Amygdala (tissue), 56 donors: ENCODE measurements at places on chromosomes 2 and 18.

DNA sequence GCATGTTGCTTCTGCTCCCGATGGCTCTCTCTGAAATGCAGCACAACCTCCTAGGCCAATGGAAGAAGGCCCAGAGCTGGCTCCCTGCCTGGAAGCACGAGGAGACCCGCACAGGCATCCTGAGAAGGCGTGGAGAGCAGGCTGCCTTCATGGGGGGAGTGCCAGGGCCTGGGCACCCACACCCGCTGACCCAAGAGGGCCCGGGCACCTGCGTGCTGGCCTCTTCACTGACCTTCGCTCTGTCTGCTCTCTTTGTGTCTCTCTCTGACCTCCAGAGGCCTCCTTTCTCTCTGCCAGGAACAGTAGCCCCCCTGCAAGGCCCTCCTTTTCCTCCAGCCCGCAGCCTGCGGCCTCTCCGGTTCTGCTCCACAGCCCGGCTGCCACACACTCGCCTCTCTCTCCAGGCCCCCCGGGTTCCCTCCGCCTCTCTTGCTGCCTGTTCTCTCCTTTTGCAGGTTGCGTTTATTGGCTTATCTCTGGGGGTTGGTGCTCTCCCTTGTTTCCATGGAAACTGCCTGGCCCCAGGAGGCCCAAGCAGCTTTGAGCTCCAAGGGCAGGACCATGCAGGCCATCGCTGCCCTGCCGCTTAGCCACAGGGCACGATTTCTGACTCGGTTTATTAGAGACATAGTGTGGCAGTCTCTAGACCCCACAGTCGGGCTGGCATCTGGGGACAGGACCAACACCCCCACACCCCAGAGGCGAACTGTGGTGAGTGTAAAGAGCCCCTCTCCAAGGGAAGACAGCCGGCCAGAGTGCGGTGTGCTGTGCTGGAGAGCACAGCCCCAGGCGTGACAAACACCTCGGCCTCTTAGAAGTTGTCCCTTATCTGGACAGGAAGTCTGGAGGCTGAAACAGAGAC, 1.7 kb downstream of the MZT2B start:
- DNase-seq, result peak; percentile 20

- no peak for DNase-seq
Measured at GRCh38 chr2:207491956-207492355, 37.8 kb upstream of the CREB1 start.

DNA sequence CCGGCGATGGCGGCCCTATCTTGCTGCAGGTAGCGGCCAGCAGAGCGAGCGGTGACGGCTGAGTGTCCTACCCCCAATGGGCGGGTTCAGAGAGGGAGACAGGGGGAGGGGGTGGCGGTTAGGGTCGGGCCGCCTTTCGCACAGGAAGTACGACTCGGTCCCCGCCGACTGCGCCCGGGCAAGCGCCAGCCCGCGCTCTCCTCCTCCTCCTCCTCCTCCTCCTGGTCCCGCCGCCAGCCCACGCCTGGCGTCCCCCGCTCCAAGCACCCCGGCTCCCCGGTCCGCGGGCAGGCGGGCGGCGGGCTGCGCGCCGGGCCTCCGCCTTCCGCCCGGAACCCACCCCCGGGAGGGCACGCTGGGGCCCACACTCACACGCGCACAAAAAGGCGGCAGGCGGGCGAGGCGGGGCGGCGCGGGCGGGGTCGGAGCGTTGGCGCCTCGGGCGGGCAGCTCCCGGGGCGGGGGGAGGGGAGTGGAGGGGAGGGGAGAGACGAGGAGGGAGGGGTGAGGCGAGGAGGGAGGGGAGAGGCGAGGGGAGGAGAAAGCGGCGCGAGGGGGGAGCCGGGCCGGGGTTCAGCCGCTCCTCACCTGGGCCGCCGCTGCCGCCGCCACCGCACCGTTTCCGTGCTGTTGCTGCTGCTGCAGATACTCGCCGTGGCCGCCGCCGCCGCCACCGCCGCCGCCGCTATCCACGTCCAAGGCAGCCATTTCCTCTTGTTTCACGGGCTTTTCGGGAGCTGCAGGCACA, 1.2 kb downstream of the SP3 start:
- DNase-seq, result peak; percentile 84

DNA sequence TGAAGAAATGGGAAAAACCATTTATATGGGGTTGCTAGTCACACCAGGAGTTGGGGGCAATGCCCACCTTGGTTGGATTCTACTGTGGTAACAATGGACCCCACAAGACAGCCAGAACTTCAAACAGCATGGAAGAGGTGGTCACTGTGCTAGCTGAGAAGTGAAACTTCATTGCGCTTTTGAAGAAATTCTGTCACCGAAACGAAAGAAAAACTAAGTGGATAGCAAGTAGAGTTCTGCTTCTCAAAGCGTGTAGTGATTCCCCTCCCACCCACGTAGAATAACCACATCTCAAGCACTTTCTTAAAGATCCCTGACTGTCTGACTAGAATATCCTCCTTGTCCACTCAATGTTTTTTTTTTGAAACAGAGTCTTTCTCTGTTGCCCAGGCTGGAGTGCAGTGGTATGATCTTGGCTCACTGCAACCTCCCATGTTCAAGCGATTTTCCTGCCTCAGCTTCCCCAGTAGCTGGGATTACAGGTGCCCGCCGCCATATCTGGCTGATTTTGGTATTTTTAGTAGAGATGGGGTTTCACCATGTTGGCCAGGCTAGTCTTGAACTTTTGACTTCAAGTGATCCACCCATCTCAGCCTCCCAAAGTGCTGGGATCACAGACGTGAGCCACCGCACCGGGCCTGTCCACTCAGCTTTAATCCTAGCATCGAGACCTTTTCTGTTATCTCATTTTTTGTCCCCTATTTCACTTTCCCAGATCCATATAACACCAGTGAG, 30.1 kb upstream of the CCL20 start:
- no peak for DNase-seq

DNA sequence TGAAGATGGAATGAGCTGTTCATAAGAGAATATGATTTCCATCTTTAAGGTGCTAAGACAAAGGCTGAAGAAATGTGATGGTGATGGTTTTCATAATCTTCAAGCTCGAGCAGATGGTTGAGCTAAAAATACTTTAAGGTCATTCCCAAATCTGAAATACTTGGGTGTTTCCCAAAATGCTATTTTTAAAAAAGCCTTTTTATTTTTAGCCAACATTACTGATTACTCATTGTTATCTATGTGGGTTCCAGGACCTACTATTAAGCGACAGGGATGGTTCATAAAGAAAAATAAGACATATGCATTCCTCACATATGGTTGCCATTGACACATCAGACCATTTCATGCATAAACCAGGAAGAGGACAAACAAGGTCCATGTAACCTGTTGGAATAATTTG, 298.5 kb downstream of the PLCL1 start:
- no peak for DNase-seq

GRCh38 chr2:777546-777945, 100.3 kb upstream of the TMEM18 start:
- DNase-seq, result no peak

- DNase-seq, result no peak
Measured at GRCh38 chr18:55775972-55776371, 188.0 kb upstream of the TCF4 start.

DNA sequence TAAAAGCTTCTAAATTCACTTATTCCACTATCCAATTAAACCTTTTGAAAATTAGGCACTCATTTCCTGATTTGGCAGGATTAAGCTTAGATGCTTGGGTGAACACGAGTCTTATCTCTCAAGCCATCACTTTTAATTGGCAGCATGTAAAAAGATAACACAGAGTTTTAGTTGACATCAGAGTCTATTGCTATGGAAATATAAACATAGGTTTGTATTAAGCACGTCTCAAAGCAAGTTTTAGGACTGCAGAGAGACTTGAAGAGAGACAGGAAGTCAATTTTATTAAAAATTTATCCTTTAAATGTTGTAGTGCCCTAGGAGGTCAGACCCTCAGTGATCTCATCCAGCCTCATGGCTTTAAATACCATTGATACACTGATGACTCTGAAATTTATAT, 5.6 kb downstream of the RBKS start:
- DNase-seq, result no peak

GRCh38 chr2:71547616-71548285, 94.4 kb downstream of the DYSF start:
- no peak for DNase-seq
